Stimulated activated CD4-positive, alpha-beta T cell treated with anti-CD3 and anti-CD28 coated beads, Interleukin-1b, Interleukin-23, amount 100 ng/mL, for 24 hours (primary cell): ENCODE measurements at places on chromosomes 5 and 9.

DNA sequence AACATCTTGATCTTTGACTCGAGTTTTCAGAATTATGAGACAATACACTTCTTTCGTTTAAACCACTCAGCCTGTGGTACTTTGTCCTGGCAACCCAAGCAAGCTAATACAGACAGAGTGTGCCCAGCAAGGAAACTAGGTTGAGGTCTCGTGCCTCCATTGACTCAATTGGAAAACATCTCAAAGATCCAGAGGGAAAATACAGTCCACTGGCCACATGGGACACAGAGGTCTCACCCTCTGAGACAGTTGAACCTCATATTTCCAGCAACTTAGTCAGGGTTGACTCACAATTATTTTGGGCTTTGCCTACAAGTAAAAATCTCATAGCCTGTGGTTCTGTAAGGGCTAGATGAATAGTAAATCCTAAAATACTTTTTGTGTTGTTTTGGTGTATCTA lies 631.5 kb downstream of the MTRR start:
- DNase-seq = no peak

DNA sequence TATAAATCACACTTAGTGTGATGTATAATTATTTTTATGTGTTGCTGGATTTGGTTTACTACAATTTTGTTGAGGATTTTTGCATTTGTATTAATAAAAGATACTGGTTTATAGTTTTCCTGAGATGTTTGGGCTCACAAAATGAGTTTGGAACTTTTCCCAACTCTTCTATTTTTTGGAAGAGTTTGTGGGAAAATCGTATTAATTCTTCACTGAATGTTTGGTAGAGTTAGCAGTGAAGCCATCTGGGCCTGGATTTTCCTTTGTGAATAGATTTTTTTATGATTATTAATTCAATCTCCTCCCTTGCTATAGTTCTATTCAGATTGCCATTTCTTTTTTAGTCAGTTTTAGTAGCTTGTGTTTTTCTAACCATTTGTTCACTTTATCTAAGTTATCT lies 201.7 kb upstream of the NFIL3 start:
- DNase-seq = no peak

DNA sequence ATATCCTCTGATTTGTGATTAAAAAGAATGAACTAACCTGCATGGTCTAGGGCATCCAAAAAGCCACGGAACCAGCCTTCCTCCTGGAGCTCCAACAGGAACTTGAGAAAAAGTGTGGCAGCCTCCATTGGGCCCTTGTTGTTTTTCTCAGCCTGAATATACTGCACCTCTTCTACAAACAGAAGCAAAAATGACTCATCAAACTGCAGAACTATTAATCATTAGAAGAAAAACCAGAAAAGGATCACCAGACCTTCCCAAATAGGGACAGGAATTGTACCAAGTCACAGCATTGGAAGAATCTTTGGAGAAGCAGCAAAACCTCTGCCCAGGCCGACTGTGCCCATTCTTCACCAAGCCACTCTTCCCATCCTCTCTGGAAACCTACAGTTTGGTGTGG lies 25.2 kb downstream of the RIGI start:
- DNase-seq = no peak

GRCh38 chr9:108672475-108673190 lies 183.2 kb downstream of the ACTL7B start:
- DNase-seq = no peak

GRCh38 chr9:129583308-129584038 lies 37.4 kb downstream of the C9orf50 start:
- no peak for DNase-seq

DNA sequence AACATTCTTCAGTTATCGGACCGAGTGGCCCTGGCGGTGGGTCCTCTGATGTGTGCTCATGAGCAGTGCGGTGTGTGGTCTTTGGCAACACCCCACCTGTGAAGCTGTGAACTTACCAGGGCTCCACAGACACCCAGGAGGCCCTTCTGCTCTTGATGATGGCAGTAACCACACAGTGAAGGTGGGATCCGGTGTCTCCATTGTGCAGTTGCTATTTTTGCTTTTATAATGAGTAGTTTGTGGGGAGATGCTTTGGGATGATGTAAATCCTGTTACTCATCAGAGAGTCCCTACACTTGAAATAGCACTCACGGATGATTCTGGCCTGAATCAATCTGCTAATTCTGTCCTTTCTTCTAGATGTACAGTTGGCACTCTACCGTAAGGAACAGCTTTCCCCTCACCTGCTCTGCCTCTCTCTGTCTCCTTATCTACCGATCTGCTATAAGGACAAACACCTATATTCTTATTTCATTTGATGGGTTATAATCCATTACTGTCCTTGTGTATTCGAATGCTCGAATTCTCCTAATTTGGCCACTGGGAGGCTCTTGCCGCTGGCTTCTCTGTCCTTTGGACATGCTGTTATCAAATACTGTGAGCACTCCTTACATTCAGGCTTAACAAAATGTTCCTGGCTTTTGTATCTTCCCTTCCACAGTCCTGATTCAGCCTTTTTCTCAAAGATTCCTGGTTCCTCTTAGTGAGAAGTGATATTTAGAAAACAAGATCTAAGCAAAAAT lies 20.2 kb downstream of the ATPSCKMT start:
- DNase-seq = no peak

GRCh38 chr9:77156646-77157371 lies 20.5 kb upstream of the VPS13A start:
- DNase-seq = no peak

DNA sequence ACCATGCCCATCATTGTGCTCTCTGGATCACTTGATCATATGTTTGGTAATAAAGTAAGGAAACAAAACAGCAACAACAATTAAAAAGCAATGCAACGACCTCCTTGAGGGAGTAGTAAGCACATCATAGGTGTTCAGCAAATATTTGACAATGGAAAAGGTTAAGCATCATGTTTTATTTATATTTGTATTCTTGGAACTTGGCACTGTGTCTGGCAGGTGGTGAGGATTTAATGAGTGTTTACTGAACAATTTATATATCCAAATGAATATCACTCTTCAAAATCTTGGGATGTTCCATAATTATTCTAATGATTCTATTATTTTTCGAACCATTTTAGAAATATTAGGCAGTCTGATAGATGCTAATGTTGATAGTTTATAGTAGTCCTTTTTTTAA lies 6.2 kb downstream of the PIP5K1B start:
- no peak for DNase-seq

GRCh38 chr5:168908207-168908606 lies 329.0 kb upstream of the PANK3 start:
- DNase-seq = no peak

- DNase-seq = no peak
Observed at GRCh38 chr5:66151030-66151429, 6.9 kb downstream of the SREK1 start.

DNA sequence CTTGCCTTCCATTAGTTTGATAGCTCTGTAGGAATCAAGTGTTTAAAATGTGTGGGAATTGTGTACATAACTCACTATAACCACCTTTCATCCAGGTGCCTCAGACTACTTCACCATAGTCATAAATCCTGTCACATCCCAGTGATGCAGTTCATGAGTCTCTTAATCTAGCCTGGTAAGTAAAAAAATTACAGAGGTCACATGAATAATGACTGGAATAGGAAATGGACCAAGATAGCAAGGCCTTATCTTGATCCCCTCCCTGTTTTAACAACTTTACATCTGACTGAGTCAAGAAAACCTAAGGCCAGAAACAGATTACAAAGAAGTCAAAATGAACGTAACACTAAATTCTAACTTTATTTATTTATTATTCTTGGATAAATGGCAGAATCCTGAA lies 1.5 kb upstream of the RNF145 start:
- DNase-seq = no peak

DNA sequence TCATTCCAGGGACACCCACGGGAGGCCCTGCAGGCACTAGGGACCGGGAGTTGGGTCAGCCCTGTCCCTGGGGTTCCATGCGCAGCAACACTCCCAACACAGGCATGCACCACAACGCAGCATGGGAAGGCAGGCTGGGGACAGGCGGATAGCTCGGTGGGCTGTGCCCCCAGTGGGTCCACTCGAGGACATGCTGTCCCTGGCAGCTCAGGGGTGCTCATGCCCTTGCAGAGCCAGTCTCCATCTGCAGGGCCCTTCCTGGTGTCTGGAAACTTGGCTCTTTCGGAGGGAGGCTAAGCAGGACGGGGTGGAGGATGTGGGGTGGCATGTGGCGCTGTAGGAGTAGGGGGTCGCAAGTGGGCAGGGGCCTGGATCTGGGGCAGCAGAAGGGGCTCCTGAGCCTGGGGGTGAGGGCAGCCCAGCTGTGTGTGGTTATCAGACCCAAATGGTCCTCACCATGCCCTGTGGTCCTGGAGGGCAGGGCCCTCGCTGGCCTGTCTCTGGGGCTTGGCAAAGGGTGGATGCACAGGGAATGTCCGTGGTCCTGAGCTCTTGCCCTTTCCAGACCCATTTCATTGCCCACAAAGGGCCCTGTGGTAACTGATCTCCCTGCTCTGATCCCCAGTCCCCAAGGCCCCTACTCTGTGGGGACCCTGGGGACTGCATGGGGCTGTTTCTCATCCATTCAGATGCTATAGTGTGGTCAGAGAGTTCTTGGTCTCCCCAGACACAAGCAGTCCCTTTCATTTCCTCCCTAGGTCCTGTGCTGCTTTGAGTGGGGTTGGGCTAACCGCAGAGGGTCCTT lies 90.3 kb upstream of the PHYKPL start:
- no peak for DNase-seq

DNA sequence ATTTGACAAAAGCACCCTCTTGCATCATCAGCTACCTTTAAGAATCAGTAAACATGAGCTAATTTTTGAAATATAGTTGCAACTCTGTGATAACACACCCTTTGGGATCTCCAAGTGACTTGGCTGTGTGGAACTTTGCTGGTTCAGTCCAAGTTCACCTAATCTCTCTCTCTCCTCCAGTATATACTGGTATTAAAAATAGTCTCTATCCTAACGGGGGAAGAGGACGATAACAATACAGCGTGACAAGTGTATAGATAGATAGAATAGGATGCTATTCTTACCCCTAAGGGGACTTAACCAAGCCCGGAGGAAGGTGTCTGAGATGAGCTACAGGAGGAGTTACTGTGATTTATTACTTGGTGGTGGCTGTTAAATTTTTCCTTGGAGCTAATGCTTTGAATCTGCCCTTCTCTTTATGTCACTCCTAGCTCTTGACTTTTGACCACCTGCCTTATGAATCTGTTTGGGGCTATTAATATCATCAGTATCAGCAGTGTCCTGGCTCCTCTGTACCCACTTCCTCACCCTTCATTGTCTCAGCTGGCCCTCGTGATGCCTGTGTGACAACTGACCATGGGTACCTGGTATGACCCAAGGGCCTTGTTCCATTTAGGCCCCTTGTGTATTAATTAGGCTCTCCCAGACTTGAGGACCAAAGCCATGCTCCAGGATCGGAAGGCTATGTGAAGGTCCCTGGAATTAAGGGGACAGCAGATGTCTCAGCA lies 223.9 kb downstream of the SREK1 start:
- DNase-seq = no peak

DNA sequence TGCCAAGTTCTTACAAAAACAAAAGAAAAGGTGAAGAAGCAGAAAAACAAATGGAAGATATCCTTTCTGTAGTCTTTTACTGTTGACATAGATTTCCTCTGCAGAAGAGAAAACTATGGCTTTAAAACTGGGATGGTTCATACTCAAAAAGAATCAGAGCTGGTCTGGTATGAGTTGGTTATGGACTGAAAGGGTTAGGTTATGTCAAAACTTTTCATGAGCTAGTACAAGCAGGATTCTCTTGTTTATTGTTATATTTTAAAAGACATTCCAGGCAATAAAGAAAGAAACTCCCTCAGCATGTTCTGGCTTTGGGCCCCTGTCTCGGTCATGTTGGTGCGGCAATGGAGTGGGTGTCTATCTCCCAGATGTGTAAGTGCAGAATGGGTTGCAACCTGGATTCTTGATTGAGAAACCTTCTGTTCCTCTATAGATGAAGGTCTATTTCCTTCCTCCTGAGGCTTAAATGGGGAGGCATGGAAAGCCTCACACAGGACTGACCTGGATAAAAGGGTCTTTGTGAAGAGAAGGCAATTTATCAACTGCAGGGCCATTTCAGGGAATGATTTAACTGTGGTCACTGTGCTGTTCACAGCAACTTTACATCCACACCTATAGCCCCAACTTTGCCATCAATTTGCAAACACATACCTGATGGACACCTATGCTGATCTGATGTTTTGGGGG lies 209.6 kb upstream of the TNC start:
- DNase-seq = no peak

- no peak for DNase-seq
Observed at GRCh38 chr9:109846776-109847175, 66.8 kb downstream of the PALM2AKAP2 start.

- no peak for DNase-seq
Observed at GRCh38 chr5:156947925-156948324, 15.1 kb downstream of the TIMD4 start.
